Mesenteric fat pad (tissue), 1 donor: ENCODE measurements at places on chromosomes 2 and 18. TPM values are rescaled to one million over a fixed set of nuclear protein-coding genes. Genes with fewer than 3 reads are reported as not detected.

- DNase-seq: no peak
These were observed 6.5 kb downstream of the NCAPH start for GRCh38 chr2:96342085-96342484.

TMEFF2 gene
- not detected for total RNA-seq

GRCh38 chr18:3692691-3693090 is 242.7 kb downstream of the TGIF1 start:
- DNase-seq: no peak

DNA sequence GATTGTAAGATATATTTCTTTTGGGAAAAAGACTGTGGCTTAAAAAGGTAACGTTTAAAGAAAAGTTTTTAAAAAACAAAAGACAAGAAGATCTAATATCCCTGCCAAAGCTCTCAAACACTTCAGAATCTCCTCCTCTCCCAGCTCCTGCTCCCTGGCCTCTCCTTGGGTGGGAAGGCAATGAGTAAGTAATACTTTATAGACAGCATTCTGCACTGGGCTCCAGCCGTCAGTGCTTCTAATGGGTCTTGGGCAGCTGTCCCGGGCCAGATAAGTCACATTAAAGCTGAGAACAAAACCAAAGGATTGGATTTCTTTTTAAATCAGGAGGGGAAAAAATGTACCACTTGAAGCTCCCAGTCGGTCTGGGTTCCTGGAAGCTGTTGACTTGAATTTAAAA is 133.7 kb downstream of the ALPK2 start:
- DNase-seq: peak; percentile 45

SMARCAL1 gene
- total RNA-seq: 12.7 TPM

- DNase-seq: no peak
These were observed 783.6 kb downstream of the CBLN2 start for GRCh38 chr18:71760541-71760940.

MYO5B gene
- total RNA-seq: 1.6 TPM

DNA sequence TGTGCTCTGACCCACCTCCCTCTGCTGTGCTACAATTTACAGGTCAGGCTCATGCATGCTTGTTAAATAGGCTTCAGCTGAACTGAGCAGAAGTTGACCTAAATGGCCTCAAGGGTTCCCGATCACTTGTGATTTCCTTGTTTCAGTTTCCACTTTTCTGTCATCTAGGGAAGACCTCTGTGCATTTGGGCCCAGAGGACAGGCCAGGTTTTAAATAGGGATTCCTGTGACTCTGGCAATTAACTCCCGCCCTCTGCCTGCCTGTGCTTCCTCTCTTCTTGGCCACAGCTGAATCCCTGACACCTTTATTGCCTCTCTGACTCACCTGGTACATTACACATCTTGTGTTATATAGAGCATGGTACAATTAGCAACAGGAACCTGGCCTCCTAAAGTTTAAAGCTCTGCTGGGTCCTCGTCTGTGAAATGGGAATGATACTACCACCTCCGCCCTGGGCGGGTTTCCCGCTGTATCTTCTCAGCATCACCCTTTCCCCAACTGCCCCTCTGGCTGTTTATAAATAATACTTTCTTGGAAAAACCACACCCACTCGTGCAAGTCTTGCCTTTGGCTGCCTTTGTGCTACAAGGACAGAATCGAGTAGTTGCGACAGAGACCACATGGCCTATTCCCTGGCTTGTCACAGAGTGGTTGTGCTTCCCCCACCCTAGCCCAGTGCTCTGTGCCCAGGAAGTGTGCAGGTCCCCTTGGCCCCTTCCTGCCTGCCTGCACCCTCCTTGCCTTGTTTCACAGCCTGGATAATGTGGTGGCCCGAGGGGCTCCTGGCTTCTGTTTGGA is 7.9 kb downstream of the CABLES1 start:
- no peak for DNase-seq

GRCh38 chr2:85459771-85460170 is 41.3 kb downstream of the SH2D6 start:
- DNase-seq: no peak

- no peak for DNase-seq
These were observed 596.6 kb downstream of the XIRP2 start for GRCh38 chr2:167484875-167485274.

GRCh38 chr18:34740101-34740500 is 30.0 kb downstream of the DTNA start:
- no peak for DNase-seq

POMC gene
- 3.4 TPM for total RNA-seq
